ENCODE measurements at places on chromosomes 12 and 14.

DNA sequence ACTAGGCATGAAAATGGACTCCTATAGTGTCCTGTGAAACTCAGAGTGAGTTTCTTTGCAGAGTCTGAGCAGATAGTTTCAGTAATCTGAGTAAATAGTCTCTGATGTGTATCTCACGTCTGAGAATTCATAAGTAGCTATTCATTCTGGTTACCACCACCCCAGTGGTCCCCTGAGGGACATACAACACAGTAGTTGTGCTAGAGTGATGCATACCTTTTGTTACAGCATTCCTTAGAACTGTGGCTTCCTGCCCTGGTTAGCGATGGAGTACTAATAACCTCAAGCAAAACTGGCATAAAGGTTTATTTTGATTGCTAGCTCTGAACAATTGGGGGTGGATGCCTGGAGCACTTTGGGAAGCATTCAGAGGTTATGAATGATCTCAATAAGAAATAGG is 114.7 kb downstream of the DAAM1 start:
- DNase-seq: no peak

DNA sequence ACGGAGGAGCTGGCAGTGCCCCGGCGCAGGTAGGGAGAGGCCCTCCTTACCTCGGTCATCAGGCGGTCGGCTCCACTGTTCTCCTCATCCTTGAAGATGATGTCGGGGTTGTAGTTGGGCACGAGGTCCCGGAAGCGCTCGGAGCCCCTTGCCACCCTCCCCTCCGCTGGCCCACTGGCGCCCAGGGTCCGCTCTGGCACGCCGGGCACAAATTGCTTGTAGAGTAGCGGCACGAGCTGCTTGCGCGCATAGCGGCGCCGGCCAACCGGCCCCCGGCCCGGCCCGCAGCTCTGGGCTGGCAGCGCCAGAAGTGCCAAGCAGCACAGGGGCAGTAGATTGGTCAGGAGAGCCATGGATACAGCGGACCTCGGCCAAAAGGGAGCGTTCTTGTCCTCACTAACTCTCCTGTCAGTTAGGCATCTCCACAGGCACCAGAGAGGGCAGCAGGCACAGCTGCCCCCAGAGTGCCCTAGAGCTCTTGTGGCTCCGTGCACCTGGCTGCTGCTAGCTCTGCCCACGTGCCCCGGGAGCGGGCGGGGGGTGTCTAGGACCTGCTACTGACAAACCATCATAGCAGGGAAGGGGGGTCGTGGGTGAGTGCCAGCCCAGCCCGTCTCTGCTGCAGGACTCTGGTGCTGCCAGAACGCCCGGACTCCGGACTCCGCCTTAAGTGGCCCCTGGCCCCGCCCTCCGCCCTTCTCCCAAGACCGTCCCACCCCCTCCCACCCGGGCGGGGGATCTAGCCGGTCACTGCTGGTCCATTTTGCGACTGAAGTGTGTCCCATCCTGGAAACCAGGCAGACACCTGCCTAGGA is at the start of gene DHH:
TSS of gene DHH (minus strand) at position 642 of the 815 bp plus-strand sequence. CDS start at position 353, 289 bp downstream.
- peak; percentile 74 for DNase-seq

DNA sequence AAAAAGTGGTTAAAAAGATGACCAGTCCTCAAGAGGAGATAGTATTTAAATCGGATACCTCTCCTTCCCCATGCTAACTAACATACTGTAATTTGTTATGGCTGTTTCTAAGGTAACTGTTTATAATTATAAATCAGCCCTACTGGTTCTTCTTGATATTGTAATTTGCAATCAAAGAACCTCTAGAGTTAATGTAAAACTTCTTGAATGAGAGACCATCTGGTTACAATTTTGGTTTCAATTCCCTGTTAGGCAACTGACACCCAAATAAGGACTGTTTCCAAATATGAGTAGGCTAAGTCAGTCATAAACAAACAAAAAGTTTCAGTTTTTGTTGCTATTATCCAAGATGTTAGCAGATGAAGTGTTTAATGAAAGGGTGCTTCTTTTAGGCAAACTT is 120.2 kb upstream of the DNM1L start:
- DNase-seq: no peak

- no peak for DNase-seq
Measured at GRCh38 chr12:66449531-66449930, 147.2 kb downstream of the HELB start.

- DNase-seq: no peak
Measured at GRCh38 chr14:34087571-34087970, 136.7 kb upstream of the EGLN3 start.

- DNase-seq: no peak
Measured at GRCh38 chr14:32697704-32698103, 241.0 kb upstream of the NPAS3 start.

- DNase-seq: no peak
Measured at GRCh38 chr14:106286697-106287290, 760.4 kb downstream of the TMEM121 start.

DNA sequence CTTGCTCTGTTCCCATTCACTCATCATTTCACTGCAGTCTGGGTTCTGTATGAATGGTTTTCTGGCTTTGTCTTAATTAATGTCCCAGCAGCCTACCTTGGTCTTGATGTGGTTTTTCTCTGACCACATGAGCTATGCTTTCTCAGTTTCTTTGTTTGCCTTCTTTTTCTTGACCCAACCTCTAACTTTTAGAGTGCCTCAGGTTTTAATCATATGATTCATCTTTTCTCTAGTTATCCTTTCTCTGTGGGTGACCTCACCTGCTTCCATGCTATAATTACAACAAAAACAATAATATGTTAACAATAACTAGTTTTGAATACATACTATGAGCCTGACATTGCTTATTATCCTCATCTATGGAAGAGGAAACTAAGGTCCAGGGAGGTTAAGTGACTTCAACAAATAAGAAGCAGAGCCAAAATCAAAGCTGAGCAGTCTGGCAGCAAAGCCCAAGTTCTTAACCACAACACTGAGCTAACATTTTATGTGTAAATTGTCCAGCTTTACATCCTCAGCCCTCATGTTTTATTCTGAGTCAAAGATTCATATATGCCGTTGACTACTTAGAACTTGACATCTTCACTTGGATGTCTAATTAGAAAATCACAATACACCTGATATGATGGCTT is 4.7 kb upstream of the EPYC start:
- DNase-seq: no peak

GRCh38 chr12:117842630-117843029 is 126.2 kb downstream of the KSR2 start:
- no peak for DNase-seq

- no peak for DNase-seq
Measured at GRCh38 chr12:96502477-96502876, 13.1 kb downstream of the CFAP54 start.

- DNase-seq: no peak
Measured at GRCh38 chr12:10215436-10215835, 2.8 kb downstream of the GABARAPL1 start.

DNA sequence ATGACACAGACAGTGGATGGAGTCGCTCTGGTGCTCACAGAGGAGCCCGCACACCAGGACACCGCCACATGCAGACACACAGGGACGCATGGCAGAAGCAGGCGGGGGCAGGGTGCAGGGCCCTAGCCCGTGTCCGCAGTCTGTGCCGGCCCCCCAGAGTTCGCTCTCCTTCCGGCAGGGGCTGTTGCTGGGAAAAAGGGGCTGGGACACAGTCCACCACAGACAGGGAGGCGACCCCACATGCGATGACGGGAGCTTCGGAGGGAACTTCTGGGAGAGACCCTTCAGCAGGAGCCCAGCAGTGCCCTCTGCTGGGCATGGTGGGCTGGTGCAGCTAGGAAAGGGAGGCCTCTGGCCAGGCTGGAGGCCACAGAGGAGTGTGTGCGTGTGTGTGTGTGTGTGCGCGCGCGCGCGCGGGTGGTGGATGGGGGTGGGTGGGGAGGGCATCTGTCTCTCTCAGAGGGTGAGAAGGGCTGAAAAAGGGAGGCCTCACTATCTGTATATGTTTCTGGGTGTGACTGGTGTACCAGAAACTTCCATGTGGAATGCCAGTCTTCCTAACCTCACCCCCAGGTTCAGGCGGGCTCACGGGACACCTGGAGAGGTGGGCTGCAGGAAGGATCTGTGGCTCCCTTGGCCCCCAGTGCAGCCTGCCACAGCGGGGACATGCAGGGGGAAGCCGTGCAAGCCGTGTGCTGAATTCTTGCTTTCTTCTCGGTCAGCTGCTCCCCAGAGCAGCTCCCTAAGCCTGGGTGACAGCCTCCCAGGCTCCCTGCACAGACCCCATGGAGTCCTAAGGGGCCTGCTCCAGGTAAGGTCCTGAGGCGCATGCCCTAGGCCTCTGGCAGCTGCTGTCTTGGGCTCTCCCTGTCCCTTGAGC is 60.7 kb downstream of the PLEKHG3 start:
- DNase-seq: peak; percentile 69

- DNase-seq: no peak
Measured at GRCh38 chr12:10065241-10065640, 33.5 kb downstream of the CLEC1A start.

DNA sequence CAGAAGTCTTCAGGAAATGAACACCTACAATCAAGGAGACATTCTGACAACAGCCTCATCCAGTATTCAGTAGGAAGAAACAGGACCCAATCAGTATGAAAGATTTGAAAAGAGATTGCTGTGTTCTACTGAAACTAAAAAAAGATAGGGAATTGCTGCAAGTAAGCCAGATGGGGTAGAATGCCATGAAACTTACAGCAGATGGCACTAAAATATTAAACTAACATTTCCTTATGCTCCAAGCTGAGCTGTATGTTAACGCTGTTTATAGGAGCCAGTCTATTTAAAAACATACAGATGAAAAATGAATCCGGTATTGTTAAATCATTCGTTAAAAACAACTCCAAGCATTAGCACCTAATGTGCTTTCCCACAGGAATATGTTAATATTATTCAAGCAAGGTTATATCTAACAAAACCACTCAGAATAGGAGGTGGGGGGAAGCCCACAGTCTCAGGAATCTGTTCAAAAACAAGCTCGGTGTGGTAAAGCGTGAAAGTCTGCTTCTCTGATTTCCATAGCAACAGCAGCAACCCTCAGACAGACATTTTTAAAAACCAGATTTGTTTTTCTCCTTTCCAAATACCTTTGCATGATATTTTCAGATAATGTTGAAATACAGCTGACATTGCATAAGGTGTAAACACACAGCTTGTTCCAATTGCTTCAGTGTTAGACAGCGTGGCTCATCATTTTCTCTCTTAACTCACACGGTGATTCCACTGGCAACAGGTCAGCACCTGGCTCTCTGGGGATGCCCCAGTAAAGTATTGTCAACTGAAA is 131.4 kb upstream of the CCDC175 start:
- DNase-seq: no peak

- DNase-seq: no peak
Measured at GRCh38 chr14:71060825-71061455, 153.7 kb downstream of the PCNX1 start.

- DNase-seq: no peak
Measured at GRCh38 chr14:50107850-50108249, 8.5 kb downstream of the VCPKMT start.

DNA sequence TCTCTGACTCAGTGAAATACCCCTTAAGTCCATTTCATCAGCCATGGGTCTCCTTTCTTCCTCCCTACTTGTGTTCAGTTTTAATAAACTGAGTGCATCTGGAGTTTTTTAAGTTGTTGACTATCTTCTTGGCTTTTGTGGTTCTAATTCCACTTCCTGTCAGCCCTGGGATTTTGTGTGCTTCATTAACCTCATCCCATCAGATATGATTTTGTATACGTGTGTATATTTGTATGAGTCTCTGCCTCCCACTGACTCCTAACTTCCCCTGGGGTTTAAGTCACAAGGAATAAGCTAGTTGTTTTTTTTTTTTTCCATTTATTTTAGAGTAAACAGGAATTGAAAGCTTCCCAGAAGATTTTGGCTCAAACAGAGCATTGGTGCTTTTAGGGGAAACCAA is 62.7 kb downstream of the TTLL5 start:
- DNase-seq: no peak

- no peak for DNase-seq
Measured at GRCh38 chr12:10027721-10028120, 2.8 kb upstream of the CLEC9A start.

DNA sequence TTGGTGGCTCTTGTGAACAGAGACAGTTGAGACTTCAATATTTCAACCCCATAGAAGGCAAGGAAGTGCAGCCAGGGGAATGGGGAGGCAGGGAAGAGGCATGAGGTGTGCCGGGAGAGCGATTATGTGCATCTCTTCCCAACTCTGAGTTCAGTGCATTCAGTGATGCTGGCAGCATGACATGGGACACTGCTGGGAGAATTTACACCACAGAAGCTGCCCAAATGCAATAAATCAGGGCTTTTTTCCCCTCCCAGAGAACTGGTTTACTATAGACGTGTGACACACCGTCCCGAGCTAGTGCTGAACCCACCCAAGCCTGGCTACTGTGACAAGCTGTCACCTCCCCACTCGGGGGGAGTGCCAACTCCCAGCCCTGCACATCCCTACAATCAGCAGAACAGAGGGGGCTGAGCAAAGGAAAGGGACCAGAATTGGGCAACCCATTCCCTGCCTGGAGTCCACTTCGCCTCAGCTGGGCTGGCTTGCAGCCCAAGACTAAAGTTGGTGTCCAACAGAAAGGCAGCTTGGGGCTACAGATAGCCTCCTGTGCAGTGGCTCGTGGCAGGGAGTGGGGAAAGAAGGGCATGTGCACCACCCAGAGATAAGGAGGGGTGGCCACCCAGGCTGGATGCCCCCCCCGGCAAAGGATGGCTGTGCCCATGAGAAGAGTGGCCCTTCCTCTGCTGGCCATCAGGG is 16.7 kb downstream of the AHSA1 start:
- peak; percentile 52 for DNase-seq

GRCh38 chr12:75996861-75997447 is 34.6 kb downstream of the PHLDA1 start:
- no peak for DNase-seq

GRCh38 chr12:65106948-65107347 is 14.2 kb downstream of the WIF1 start:
- DNase-seq: no peak

DNA sequence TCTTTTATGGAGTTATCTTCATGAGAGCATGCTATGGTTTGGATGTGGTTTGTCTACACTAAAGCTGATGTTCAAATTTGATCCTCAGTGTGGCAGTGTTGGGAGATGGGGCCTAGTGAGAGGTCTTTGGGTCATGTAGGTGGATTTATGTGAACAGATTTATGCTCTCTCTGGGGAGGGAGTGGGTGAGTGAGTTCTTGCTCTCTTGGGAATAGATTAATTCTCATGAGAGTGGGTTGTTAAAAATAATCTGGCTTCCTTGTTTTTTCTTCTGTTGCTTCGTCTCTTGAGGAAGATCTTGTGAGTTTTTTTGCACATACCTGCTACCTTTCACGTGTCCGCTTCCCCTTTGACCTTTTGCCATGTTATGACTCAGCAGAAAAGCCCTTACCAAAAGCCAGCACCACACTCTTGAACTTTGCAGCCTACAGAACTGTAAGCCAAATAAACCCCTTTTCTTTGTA is 20.5 kb downstream of the DERA start:
- no peak for DNase-seq

DNA sequence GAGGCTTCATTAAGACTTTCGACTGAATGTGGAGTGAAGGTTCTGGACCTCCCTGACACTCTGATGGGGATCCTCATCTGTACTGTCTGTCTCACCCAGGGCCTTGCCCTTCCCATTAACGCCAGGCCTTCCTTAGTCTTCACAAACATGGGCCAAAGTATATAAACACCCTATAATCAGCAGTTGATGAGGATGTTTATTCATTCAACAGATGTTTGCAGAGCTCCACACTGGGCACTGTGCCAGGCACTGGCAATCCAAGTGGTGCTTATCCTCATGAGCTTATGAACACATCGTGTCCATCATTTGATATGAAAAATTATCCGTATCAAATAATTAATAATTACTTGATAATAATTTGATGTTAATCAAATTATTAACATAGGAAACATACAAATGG is 454.4 kb downstream of the FUT8 start:
- DNase-seq: no peak
